ENCODE measurements at places on chromosomes 16 and 17.

- no peak for DNase-seq
These were observed 1.9 kb upstream of the CDH3 start for GRCh38 chr16:68643227-68643626.

DNA sequence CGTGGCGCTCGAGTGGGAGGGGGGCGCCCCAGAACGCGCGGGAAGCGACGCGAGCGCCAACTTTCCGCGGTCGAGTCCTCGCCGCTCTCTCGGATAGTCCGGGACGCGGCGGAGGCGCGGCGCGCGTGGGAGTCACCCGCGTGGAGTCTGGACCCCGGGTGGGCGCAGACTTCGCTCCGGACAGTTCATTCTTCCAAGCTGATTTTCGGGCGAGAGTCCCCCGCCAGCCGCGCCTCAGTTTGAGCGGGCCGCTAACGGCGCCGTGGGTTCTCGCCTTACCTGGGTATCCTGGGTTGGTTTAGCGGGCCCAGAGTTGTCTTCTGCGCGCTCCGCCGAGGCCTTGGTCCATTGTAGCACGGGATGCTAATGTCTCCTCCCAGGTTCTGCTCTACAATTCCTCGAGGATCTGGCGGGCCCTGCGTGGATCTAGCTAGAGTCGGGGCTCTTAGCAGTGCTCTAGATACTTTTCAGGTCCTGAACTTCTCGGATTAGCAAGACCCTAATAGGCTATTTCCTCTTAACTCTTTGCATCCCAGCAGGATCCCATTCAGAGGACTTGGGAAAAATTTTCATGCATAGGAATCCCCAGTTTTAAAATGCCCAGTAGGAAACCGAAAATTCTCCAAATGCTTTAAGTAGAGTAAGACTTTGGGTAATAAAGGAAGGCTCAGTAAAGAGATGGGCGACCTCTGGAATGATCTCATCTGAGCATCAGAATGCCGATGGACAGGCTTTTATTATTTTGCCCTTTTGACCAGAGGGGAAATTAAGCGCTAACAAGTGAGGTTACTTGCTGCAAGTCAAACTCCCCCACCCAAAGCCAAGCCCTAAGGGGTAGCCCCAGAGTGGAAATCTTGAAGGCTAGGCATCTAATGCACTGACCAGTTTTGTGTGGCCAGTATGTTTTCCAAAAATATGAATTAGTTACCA lies 537 bp upstream of the GJC1 start:
- DNase-seq: peak; percentile 28

DNA sequence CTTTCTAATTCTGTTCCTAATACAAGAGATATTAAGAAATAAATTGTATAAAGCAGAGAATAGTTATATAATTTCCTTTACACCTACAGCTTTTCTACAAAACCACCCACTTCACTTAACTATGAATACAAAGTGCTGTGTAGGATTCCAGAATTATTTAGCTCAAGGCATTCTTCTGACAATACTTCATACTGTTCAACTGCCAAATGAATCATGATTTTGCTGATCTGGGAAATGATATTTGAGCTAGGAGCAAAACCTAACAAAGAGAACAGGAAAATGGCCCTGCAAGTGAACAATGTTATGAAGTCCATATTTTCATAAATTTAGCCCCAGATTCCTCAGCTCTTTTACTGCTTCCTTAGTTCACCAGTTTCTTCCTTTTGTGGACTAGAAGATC lies 12.9 kb downstream of the BBS2 start:
- no peak for DNase-seq

DNA sequence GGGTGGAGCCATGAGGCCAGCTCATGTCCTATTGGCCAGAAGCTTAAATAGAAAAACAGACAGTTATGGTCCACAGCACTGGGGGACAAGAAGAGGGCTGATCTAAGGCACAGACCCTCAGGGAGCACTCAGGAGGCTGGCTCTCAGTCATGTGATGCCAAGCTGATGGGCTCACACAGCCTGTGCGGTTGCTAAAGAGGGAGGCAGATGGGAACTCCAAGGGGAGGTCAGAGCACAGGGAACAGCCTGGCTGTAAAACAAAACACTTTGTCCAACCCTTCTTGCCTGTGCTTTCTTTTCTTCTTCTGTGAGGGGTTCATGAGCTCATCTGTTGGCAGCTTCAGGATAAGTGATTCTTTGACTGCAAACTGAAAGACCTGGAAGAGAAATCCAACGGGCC lies 27.2 kb downstream of the CNTNAP1 start:
- no peak for DNase-seq

DNA sequence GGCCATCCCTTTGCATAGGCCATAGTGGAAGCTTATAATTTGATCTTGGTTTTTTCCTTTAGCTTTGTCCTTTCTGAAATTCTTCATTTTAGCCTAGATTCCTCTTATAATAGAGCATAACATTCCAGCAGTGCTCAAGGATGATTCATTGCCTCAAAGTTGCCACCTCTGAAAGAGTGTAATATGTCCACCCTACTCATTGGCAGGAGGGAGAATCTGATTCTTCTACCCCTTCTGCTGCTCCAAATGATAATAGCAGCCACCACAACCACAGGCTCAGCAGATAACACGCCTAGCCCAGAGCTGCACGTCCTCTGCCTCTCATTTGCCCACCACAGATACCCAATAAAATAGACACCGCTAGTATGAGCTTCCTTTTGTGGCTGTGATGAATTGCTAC lies 337.4 kb upstream of the HSBP1 start:
- no peak for DNase-seq

DNA sequence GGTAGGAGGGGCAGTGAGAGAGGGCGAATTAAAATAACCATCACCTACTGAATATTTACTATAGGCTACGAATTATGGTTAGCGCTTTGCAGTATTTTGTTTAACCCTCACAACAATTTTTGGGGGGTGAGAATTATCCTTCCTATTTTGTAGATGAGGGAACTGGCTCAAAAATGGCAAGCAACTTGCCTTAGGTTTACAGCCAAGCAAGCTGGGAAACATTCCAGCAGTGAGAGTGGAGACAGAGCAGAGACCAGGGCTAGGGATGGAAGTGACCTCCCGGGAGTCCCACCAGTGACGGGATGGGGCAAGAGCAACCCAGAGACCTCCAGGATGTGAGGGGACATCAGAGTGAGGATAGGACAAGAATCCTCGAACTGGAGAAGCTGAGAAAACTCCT lies 352 bp upstream of the VMO1 start:
- no peak for DNase-seq

- no peak for DNase-seq
These were observed 374.5 kb upstream of the MON1B start for GRCh38 chr16:76816475-76816874.

GRCh38 chr17:20281860-20282259 lies 185.5 kb downstream of the LGALS9B start:
- no peak for DNase-seq

GRCh38 chr16:55735120-55735781 lies 79.5 kb downstream of the SLC6A2 start:
- DNase-seq: no peak

- no peak for DNase-seq
These were observed 452.5 kb upstream of the CCL2 start for GRCh38 chr17:33802349-33803198.

- DNase-seq: no peak
These were observed 13.6 kb downstream of the DRC7 start for GRCh38 chr16:57708168-57708567.

DNA sequence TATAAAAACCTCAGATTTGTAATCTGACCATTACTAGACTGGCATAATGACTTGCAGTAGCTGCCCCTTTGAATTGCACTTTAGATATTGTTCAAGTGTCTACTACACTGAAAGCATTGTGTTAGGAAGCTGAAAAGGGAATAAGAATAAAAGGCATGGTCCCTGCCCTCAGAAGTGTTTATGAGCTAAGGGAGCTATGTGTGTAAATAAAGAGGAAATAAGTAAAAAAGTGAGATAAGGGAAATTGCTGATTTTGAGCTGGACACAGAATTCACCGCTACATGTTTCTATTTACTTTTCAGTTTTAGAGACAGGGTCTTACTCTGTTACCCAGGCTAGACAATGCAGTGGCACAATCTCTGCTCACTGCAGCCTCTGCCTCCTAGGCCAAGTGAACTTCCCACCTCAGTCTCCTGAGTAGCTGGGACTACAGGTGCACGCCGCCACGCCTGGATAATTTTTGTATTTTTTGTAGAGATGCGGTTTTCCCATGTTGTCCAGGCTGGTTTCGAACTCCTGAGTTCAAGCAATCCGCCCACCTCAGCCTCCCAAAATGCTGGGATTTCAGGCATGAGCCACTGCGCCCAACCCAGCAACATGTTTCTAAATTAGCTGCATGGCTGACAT lies 57.0 kb downstream of the GRB2 start:
- DNase-seq: no peak

DNA sequence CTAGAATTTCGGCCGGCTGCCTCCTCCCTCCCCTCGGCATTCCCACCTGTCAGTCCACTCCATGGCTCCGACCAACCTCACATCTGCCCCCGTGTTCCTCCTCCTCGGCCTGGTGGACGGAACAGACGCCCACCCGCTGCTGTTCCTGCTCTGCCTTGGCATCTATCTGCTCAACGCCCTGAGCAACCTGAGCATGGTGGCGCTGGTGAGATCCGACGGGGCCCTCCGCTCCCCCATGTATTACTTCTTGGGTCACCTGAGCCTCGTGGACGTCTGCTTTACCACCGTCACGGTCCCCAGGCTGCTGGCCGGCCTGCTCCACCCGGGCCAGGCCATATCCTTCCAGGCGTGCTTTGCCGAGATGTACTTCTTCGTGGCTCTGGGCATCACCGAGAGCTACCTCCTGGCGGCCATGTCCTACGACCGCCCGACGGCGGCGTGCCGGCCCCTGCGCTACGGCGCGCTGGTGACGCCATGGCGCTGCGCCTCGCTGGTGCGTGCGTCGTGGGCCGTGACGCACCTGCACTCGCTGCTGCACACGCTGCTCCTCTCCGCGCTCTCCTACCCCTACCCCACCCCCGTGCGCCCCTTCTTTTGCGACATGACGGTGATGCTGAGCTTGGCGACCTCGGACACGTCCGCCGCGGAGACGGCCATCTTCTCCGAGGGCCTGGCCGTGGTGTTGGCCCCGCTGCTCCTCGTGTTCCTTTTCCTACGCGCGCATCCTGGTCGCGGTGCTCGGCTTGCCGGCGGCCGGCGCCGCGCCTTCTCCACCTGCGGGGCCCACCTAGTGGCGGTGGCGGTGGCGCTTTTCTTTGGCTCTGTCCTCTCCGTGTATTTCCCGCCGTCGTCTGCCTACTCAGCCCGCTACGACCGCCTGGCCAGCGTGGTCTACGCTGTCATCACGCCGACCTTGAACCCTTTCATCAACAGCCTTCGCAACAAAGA lies at the start of gene OR3A2:
OR3A2 (minus strand) TSS at position 440 of the 948 bp plus-strand sequence.
- DNase-seq: no peak

DNA sequence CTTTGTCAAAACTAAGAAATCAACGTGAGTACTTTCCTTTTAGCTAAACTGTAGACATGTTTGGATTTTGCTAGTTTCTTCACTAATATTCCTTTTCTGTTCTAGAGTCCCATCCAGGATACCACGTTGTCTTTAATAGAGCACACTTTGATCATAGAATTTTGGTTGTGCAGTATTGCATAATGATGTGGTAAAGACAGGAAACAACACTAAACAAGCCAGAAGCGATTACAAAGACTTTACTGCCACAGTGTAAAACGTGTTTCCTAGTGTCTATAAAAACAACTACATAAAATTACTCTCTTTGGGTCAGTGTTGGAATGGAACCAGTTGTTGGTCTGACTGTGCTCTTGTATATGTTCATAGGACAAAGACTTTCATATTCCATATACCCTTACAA lies 19.3 kb downstream of the SHISA9 start:
- DNase-seq: no peak

DNA sequence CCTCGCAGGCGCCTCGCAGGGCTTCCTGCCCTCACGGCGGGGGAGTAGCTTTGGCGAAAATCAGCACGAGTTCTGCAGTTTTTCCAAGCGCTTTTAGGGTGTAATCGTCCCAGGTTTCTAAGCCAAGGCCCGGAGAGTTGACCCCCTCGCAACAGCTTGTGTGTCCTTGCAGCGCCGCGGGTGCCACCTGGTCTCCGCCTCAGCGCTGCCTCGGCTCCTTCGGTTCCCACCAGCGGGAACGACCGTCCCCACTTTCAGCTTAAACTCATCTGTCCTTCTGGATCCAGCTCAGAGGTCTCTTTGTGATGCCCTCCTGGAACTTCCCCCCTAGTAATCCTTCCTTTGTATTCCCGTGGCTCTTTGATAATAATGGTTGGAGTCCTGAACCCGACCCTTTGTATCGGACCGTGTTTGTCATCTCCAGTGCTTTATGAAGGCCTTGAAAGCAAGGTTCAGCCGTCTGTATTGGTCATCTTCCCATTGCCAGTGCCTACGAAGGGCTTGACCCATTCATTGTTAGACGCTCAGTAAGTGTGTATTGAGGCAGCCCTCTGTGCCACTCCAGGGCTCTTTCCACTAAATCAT lies 858 bp upstream of the SMARCE1 start:
- DNase-seq: no peak

DNA sequence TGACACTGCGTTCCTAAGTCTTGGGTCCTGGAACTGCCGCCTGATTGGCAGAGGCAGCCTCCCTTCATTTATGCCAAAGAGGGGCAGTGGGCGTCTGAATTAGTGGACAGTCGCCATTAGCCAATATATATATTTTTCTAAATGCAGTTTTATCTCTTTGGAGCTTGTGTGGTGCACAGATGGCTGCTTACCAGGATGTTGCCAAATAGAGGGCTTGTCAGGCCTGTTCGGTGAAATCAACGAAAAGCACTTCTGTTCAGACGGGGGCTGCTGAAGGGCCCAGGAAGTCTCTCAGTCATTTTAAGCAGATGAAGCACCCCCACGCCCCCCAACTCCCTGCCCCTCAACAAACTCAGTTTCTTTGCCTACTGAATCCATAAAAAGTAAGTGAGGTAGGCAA lies 66.0 kb downstream of the RAP1GAP2 start:
- DNase-seq: no peak

GRCh38 chr16:4450931-4451519 lies 23.4 kb downstream of the NMRAL1 start:
- no peak for DNase-seq

DNA sequence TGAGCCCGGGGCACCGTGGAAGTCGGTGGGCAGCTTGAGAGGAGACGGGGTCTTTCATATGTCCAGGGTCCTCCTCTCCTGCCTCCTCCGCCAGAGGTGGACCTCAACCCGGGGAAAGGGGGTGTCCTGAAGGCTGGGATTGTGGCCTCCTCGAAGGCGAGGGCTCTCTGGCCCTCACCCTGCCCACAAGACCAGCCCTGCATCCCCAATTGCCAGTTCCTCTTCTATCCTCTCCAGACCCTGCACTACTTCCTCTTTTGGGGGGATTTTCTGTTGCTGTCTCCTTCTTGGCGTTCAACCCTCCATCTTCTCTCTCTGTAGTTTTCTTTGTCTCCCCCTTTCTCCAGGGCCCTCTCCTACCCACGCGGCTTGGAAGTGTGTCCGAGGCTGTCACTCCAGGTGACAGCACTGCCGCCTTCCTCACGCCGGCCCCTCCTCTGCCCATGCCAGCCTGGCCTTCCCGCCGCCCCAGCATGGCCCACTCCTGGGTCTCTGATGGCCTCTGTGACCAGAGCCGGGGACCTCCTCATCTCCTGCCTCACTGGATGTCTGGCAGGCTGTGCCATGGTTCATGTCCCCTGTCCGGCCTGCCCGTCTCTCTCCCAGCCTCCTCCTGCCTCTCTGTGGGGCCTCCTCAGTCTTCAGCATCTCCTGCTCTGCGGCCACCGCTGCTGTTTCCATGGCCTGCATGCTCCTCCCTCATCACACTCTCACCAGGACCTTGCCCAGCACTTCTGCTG lies 2.4 kb upstream of the ITGAX start:
- DNase-seq: no peak
